CMK (cell line): ENCODE measurements at places on chromosomes 3 and 15.

DNA sequence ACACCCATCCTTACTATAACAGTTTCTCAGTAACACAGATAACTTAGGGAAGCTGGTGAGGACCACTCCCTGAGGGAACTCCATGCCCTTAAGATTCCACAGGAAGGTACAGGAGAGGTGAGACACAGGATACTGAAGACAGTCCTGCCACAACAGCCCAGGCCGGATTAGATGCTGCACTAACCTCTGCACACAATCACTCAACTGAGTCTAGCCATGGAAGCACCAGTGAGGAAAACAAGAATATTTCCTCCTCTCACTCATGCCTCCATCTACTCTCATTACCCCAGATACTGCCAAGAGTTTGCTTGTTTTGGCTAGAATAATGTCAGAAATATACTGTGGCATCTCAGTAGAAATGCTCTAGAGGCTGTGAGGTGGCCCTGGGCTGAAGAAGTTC, 3.7 kb downstream of the ANO10 start:
- DNase-seq: no peak

DNA sequence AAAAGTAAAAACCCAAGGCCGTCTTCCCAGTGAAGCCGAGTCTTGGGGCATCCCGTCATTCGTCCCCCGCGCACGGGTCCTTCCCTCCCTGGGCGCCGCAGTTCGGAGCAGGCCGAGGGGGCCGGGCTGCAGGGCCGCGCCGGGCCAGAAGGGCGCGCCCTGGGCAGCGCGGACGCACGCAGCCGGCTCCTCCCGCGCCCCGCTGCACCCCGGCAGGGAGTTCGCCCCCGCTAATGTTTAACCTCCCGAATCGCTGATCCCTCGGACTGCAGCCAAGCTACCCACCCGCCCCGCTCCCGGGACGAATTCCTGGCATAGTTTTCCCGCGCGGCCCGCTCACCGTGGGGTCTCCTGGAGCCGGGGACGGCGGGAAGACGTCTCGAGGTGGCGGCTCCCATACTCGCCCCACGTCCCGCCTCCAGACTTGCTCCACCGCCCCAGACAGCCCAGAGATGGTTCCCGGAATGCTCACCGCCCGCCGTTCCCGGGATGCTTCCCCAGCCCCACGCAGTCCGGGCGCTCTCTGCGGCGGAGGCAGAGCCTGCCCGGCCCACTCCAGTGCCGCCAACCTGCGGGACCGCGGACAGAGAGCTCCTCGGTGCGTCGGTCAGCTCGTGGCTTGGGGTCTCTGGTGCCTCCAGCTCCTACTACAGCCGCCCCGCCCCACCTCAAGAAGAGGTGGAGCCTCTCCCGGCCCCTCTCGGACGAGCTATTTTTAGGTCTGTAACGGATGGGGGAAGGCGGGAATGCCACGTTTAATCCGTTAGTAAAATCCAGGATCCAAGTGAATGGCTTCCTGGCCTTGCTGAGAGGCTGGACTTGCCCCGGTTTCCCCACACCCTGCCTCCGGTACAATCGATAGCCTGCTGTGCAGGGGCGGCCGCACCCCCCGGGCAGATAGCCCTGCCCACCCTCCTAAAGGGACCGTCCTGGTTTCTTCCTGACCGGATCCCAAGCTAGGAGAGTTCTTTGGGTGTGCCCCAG, at the start of gene DZIP1L:
Gene DZIP1L, minus strand, starts transcription at position 621 of the 984 bp plus-strand sequence. CDS start 11,637 bp downstream, outside the sequence.
- DNase-seq: no peak

DNA sequence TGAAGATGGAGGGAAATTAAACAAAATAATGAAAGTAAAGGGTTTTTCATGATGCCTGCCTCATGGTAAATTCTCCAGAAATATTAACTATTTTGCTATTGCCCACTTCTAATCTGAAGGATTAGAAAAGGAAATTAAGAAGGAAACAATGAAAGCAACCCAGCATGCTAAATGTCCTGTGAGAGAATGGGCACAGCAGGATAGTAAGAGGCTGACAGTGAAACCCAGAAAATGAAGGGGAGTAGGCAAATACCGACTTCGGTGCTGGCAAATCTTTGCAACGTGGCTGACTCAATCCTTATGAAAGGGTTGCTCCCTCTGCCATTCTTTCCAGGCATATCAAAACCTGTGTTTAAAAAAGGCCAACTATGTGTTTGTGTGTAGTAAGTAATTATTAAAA, 147.5 kb upstream of the SYNPR start:
- no peak for DNase-seq

GRCh38 chr3:78799681-78800080, 968.1 kb downstream of the ROBO1 start:
- DNase-seq: no peak
